Esophagus squamous epithelium (tissue), 5 donors: ENCODE measurements at places on chromosomes 16 and 17.
A peak's percentile ranks its signal among the peaks of the same experiment; 100 is the strongest.

GRCh38 chr17:55421179-55421934, at the start of gene MMD:
TSS of gene MMD (minus strand) at chr17:55421835. CDS start at chr17:55421695, 140 bp downstream.
- no peak for DNase-seq

- no peak for DNase-seq
Observed at GRCh38 chr17:72811976-72812687, 280.4 kb downstream of the SLC39A11 start.

DNA sequence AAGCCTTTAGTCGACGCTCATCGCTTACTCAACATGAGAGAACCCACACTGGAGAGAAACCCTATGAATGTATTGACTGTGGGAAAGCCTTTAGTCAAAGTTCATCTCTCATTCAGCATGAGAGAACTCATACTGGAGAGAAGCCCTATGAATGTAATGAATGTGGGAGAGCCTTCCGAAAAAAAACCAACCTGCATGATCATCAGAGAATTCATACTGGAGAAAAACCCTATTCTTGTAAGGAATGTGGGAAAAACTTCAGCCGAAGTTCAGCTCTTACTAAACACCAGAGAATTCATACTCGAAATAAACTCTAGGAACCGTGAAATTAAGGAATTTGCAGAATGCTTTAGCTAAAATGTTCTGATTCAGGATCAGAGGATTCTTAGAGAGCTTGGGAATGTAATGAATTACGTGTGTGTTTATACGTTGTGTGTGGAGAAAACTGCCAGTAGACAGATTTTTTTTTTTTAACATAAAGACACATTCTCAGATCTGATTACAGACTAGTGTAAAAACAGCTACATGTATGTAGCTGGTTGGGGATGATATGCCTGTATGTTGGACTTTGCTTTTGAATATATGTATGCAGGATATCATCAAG, 25.4 kb downstream of the ZFP90 start:
- DNase-seq: no peak

DNA sequence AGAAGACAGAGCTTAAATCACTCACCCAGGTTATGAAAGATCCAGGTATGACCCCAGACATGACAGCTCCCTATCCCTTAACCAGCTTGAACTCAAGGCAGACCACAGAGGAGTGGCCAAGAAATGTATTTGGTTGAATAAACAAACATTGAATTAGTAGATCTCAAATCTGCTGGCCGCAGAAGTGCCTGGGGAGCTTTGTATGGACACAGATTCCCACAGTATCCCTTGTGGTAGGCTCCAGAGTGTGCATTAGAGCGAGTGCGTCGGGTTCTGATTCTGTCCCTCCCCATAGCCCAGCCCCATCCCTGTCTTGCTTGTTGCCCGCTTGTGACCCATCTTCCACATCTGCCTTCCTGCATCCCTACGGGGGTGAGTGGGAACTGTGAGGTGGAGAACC, 118.8 kb upstream of the FOXF1 start:
- no peak for DNase-seq

DNA sequence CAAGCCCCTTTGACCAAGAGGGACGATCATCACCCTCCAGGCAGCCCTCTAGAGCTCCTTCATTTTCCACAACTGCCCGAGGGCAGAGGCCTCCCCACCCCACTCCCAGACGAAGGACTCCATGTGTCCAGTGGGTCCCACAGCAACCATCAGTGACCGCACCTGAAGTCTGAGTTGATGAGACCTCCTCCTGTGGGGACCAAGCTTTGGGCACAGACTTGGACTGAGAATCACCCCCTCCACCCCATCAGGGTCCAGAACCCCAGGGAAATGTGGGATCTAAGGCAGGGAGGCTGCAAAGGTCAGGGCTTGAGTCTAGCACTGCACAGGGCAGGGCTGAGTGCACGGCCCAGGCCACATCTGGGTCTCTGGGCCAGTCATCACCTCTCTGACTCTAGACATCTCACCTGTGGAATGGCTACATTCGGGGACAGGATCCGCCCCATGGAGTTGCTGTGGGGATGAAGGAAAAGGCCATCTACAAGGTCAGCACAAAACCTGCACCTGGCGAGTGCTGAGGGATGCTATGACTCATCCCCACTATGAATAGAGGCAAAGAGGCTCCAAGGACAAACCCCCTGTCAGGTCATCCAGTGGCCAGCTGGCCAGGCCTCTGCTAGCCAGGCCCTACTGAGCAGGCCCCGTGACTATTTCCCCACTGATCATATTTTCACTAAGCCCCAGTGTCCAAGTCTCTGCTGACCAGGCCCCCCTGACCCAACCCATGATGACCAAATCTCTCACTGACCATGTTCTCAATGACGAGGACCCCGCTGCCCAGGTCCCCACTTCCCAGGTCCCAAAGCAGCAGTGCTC, 38.4 kb downstream of the TNFRSF13B start:
- no peak for DNase-seq

GRCh38 chr17:52837492-52837891, 679.0 kb upstream of the CA10 start:
- no peak for DNase-seq

GRCh38 chr16:84356591-84357116, 11.7 kb upstream of the ATP2C2 start:
- no peak for DNase-seq

GRCh38 chr17:68981288-68981687, 26.1 kb upstream of the ABCA8 start:
- no peak for DNase-seq

DNA sequence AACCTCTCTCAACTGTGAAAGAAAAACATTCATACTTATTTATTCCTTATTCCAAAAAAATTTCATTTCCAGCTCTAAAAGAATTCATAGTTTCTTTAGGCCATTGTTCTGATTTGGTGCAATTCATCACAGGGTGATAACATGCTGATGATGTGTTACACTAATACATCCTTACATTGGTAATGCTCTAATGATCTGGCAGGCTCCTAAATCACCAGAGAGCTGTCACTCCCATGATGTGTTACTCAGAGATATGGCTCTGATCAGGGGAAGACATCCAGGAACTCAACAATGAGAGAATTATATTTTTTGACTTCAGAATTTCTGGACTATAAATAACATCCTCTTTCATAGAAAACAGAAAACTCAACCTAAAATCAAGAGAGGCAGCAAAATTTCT, 209.3 kb downstream of the CHD9NB start:
- no peak for DNase-seq

DNA sequence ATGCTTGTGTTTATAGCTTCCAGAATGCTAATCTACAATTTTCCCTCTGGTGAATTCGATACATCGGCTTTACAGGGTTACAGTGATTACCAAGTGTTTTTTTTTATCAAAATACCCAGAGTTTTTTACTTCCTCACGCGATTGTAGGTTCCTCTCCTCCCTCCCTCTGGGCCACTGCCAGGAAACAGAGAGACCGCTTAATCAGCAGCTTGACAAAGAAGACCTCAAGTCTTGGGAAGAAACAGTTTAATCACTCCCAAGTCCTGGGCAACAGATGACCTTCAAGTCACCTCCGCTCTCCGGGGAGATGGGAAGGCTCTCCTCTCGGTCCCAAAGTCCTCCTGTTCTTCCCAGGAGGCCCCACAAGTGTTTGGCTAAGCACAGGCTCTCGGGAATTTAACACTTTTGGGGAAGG, 23.5 kb downstream of the SMTNL2 start:
- DNase-seq: no peak

DNA sequence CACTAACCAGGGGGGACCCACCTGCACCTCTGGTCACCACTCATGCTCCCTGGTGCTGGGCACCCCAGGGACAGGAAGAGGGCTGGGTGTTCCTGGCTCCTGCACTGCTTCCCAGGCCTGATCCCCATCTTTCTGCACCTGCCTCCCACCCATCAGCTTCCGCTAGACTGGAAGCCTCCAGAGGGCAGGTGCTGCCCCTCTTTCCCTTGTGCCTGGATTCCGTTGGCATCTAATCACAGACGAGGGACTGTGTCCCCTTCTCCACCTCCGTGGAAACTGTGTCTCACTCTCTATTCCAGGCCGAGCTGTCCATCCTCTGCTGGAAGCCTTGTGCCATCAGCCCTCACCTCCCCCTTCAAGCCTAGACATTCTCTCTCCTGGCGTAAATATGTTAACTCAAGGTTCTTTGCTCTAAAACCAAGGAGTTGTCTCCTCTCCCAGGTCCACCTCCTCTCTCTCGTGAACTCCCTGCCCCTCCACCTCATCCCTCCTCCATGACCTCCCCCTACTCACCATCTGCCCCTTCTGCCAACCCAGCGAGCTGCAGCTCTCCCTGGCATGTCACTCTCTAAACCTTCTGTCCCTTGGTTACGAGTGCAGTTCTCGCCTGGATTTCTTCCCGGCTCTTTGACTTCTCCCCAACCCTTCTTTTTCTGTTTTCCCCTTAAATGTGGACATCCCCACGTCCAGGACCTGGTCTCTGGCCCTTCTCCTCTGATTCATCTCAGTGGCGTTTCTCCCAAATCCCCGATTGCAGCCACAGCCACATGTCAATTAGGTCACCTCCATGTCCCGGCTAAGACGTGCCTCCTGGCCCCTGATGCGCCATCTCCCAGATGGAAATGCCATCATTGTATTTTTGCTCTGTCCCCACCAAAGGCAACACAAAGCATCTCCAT, 107.7 kb downstream of the SEC14L1 start:
- no peak for DNase-seq

- no peak for DNase-seq
Observed at GRCh38 chr16:84919708-84920107, 91.6 kb downstream of the ZDHHC7 start.

DNA sequence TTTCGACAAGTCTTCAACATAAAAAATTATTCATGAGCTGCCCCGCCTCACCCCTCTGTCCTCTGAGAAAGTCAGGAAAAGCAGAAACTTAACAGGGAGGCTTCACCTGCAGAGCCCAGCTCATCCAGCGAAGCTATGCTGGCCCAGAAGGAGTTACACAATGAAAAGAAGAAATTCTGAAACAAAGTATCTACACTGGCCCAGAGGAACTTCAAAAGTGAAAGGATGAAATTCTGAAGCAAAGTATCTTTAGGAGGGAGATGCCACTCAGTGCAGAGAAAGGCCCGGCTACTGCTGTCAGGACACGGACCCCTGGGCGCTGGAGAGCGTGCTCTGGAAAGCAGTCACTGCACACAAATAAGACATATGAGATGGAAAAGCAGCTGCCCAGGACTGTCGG, 1.6 kb downstream of the GALNS start:
- no peak for DNase-seq

- no peak for DNase-seq
Observed at GRCh38 chr16:14483819-14484385, 146.2 kb downstream of the PARN start.

DNA sequence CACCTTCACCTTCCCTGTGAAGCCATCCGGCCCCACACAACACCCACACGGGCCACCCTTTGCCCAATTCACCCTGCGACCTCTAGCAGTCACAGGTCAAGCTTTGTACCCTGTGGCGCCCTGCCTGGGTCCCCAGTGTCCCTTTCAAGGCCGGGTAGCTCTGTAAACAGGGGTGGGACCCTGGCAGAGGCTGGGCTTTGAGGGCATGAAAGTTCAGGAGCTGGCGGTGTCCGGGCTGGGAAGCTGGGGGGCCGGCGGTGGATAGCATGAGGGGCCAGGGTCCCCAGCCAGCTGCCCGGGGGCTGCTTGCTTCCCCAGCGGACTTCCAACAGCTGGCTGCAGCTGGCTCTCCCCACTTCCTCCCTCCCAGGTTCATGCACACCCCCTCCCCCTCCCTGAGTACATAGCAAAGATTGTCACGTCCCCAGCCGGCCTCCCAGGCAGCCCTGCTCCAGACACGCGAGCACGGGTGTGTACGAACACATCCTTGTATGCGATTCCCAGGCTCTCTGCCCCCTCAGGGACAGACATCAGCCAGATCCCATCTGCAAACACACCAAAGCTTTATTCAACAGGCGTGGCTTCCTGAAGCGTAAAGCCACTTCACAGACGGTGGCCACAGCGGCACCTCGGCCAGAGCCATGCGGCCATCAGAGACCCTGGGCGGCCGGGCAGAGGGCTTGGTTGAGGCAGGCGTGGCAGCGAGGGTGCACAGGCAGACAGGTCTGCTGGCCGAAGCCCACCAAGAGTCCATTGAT, 8.2 kb downstream of the NTHL1 start:
- no peak for DNase-seq

- DNase-seq: peak; percentile 48
Observed at GRCh38 chr17:47733047-47733673, at the start of gene TBX21. TSS of gene TBX21 (plus strand) at chr17:47733236. CDS start at chr17:47733455, 219 bp downstream.

DNA sequence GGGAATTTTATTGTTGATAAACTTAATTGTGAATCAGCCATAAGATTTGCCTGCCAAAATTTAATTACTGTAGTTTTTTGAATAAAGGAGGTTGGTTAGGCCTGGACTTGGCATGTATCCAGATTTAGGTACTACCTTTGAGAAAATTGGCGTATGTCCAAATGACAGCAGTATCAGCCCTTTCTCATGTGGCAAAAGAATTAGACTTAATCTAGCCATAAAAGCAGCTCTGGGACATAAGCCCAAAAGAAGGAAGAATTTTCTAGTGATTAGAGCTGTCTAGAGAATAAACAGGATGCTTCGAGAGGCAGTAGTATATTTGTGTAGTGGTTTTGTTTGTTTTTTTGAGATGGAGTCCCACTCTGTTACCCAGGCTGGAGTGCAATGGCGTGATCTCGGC, 27.7 kb downstream of the PPM1E start:
- no peak for DNase-seq

- DNase-seq: no peak
Observed at GRCh38 chr17:77636835-77637817, 321.4 kb upstream of the TNRC6C start.

DNA sequence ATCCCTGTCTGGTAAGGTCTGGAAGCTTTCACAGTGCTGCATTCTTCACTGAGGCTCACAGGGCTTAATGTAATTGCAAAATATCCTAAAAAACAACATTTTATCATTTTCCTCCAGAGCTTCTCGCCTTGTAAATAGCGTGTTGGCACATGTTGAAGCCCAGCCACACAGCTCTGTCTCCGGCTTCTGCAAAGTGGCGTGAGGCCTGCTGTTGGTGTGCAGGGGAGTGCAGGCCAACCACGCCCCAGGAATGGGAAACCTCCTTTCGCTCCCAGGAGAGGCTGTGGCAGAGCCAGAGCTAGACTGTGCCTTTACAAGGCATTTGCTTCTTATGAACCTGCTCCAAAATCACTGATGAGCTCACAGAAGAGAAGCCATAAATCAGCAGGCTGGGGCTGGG, 248.2 kb upstream of the MAF start:
- DNase-seq: no peak

- DNase-seq: no peak
Observed at GRCh38 chr17:63946440-63947363, 14.6 kb upstream of the CD79B start.

DNA sequence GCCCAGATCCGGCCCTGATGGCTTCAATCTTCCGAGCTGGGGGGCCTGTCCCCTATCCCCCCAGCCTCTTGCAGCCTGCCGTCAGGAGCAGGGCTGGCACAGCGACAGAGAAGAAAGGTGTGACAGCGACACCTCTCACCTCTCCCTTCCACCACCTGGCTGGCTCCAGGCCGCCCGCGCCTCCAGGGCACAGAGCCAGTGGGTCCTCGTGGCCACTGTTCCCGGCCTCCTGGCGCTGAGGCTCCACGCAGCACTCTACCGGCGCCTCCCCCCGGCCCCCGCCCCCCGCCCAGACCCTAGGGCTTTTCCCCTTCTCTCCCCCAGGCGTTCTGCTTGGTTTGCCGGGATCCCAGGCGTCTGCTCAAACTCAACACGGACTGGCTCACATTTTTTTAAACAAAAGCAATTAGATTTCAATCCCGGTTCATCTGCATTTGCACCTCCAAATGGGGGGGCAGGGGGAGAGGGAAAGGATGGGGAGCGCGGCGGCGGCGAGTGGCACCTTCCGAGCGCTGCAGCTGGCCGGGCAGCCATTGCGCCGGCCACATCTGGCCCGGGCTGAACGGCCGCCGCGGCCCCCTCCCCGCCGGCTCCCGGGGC, 12.8 kb upstream of the CBX8 start:
- DNase-seq: no peak

- no peak for DNase-seq
Observed at GRCh38 chr16:14364386-14365199, 265.5 kb downstream of the PARN start.
